ENCODE measurements at places on chromosomes 5 and 9.

- DNase-seq, result no peak
Observed at GRCh38 chr5:6342689-6343315, 35.5 kb downstream of the MED10 start.

DNA sequence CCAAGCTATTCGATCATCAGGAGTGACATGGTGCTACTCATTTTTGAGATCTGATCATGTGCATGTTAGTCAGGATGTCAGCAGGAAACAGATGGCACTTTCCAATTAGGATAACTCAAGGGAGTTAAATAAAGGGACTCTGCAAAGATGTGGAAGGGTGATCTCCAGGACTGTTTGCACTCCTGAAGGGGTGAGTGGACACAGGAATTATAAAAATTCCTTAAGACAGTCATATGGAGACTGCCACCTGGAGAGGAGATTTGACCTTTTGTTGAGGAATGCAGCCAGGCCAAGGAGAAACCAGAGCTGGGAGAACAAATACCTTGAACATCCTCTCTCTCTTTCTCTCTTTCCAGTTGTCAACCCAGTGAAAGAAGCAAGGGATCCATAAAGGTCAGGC lies 189.1 kb downstream of the GABRG2 start:
- DNase-seq, result no peak

- no peak for DNase-seq
Observed at GRCh38 chr9:77010527-77010926, 8.9 kb upstream of the FOXB2 start.

DNA sequence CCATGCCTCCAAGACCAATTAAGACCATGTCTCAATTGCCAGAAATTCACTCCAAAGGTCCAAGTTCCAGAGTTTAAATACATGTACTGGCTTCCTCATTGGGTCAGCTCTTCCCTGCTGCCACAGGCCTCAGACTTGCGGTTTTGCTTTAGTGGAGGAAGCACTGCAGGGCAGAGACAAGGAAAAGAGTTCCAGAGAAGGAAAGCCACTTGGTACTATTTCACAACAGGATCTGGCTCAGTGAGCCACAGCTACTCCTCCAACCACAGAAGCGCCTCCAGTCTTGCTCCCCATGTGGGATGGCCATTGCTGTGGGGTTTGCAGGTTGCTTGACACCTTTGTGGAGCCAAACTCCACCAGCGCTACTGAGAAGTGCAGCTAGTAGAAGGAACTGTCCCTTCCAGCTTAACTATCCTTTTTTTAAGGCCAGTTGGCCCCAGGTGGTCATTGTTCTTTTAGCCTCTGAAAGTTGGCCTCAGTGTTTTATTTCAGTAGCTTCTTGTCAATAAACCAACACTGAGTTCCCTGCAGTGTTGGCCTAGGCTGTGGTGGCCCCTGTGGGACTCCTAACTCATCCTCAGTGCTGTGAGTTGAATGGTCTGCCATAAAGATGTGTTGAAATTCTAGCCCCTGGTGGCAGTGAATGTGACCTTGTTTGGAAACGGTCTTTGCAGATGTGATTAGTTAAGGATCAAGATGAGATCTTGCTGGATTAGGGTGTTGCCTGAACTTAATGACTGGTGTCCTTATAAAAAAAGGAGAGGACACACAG lies 93.7 kb upstream of the DAP start:
- no peak for DNase-seq

- no peak for DNase-seq
Observed at GRCh38 chr5:172171118-172171517, 16.9 kb downstream of the STK10 start.

GRCh38 chr5:78824831-78825281 lies 160.3 kb downstream of the ARSB start:
- no peak for DNase-seq

- DNase-seq, result no peak
Observed at GRCh38 chr5:90037646-90038045, 371.9 kb downstream of the CETN3 start.

- DNase-seq, result no peak
Observed at GRCh38 chr9:95102001-95102433, 215.5 kb downstream of the FANCC start.

DNA sequence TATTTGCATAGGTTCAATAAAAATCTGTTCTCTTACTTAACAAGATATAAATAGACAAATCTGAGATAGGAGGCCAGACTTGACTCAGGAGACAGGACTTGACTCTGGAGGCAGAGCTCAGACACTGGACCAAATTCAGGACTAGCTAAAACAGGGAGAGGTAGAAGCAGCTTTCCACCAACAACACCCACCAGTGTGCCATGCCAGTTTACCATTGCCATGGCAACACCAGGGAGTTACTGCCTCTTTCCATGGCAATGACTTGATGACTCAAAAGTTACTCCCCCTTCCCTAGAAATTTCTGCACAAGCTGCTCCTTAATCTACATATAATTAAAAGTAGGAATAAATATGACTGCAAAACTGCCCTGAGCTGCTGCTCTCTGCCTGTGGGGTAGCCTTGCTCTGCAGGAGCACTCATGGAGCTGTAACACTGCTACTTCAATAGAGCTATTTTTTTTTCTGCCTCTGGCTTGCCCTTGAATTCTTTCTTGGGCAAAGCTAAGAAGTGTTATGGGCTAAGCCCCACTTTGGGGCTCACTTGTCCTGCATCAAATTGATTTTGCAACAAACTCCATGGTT lies 473.0 kb downstream of the PLK2 start:
- no peak for DNase-seq

DNA sequence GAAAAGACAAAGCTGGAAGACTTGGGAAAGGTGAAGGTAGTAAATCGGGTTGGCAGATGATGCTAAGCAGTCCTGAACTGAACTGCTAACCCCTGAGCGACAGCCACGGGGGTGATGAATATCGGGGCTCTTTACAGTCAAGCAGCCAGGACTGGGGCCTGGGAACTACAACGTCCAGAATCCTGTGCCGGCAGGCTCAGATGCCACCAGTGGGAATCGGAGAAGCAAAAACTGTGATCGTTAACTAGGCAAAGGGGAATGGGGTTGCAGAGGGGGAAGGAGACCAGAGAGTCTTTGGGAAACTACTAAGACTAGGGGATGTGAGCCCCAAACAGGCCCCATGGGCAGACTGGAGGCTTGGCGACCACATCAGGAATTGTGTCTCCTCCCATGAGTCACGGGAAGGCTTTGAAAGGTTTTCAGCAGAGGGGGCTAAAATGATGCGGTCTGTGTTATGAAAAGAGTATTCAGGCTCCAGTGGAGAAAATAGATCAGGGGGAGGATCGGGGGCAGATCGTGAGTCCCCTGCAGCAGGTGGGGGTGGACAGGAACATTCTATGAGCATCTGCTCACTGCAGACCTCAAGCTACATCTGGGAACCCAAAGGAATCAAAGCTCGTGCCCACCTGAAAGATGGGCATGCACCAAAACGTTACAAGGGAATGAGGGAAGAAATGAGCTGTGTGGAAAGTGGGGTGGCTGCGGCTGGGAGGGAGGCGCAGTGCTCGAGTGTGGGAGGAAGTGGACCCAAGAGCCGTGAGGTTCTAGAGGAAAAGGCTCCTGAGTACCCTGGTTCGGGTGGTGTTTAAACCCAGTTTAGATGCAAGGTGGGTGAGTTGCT lies 53.8 kb downstream of the HRH2 start:
- no peak for DNase-seq

- DNase-seq, result no peak
Observed at GRCh38 chr5:54491326-54491725, 26.2 kb upstream of the SNX18 start.

Measured in LoVo (cell line).